CD4-positive, CD25-positive, alpha-beta regulatory T cell (primary cell): ENCODE measurements at places on chromosomes 12 and 14. TPM values are rescaled to one million over a fixed set of nuclear protein-coding genes. Genes with fewer than 3 reads are reported as not detected.
A peak's percentile ranks its signal among the peaks of the same experiment; 100 is the strongest.

The SYT1 gene
- total RNA-seq: not detected

The AICDA gene
- not detected for total RNA-seq

DNA sequence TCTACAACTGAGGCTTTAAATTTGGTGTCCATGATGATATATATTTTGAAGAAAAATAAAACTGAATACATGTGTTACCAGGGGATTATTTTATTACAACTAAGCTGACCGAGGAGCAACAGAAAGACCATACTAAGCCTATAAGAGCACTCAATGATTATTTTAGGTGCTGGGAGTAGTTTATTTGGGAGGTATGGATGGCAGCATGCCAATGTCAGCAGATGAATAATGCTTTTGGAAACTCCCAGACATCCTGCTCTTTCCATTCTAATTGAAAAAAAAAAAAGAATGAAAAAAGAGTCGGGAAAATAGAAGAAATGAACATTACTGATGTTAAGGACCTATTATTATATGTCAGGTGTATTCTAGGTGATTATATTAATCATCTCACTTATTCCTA is 441.2 kb downstream of the BTG1 start:
- no peak overlapping the region for H3K27ac ChIP-seq
- no peaks in the 10 kb centered on the region for H3K27me3 ChIP-seq
- DNase-seq: no peak
- no peaks in the 10 kb centered on the region for H3K36me3 ChIP-seq

DNA sequence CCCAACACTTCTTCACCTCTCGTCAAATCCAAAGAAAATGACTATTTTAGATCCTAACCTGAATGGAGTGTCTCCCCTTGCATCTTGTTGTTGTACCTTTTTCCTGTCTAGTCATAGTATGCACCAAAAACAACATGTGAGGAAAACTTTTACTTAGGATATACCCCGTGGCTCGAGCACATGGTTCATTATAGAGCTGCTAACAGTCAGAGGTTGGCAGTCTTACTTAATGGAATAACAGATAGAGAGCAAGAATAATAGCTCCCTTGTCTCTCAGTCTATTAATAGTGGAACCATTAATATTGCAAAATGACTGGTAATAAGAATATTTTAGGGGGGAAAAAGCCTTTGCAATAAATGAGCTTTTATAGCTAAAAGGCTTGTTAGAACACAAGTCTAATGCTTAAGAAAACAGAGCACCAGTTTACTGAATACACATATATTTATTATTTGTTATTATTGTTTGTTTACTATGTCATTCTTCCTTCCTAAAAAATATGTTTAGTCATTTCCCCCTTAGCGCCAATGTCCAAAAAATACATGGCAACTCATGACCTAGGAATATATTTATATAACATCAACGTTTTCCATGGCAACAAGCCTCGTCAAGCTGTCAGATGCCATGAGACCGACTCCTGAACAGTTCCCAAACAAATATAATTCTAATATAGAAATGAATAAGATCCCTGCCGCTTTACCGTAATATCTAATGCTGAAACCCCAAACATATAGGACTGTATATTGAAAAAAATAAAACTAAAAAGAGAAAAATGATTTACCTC is 592.4 kb downstream of the SOX5 start:
- no peaks in the 10 kb centered on the region for H3K27me3 ChIP-seq
- no peaks in the 10 kb centered on the region for H3K36me3 ChIP-seq
- H3K4me1 ChIP-seq: no peaks in the 10 kb centered on the region
- no peak overlapping the region for H3K4me3 ChIP-seq

The ZC2HC1C gene
- total RNA-seq: 0.99 TPM

DNA sequence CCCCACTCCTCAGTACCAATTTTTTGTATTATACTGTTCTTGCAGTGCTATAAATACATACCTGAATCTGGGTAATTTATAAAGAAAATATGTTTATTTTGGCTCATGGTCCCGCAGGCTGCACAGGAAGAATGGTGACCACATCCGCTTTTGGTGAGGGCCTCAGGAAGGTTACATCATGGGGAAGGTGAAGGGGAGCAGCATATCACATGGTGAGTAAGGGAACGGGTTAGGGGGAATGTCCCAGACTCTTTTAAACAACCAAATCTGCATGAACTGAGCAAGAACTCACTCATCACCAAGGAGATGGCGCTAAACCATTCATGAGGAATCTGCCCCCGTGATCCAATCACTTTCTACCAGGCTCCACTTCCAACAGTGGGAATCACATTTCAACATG is 40.0 kb downstream of the OSBPL8 start:
- H3K27ac ChIP-seq: no peak overlapping the region
- H3K4me3 ChIP-seq: peak overlapping the region; percentile 13
- H3K36me3 ChIP-seq: peaks cover 17% of the 10 kb centered on the region

- no peaks in the 10 kb centered on the region for H3K36me3 ChIP-seq
- no peak for DNase-seq
- no peak overlapping the region for H3K4me3 ChIP-seq
- no peaks in the 10 kb centered on the region for H3K4me1 ChIP-seq
- H3K27me3 ChIP-seq: no peaks in the 10 kb centered on the region
- no peak overlapping the region for H3K27ac ChIP-seq
Measured at GRCh38 chr12:130109062-130109945, 53.0 kb upstream of the FZD10 start.

GRCh38 chr14:81122326-81122725 is 98.4 kb downstream of the GTF2A1 start:
- H3K27me3 ChIP-seq: no peaks in the 10 kb centered on the region
- no peak overlapping the region for H3K27ac ChIP-seq
- no peaks in the 10 kb centered on the region for H3K36me3 ChIP-seq
- no peak overlapping the region for H3K4me3 ChIP-seq
- no peaks in the 10 kb centered on the region for H3K4me1 ChIP-seq

GRCh38 chr12:5620896-5621295 is 189.0 kb downstream of the NTF3 start:
- no peaks in the 10 kb centered on the region for H3K4me1 ChIP-seq
- H3K27ac ChIP-seq: no peak overlapping the region
- no peak for DNase-seq

DNA sequence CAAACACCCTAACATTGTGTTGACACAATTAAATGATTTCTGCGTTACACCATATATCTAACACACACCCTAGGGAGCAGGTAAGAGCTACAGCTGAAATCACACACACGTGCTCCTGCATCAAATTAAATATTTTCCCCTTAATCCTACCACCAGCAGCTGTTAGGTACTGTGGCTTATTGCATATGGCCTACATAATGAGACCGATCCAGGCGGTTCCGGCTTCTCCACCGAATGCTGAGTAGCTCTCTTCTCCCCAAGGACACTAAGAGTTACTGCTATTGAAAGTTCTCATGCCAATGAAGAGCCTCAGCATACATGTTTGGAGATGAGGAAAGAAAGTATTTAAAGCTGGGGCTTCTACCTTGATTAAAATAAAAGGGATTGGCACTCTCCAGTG is 472.2 kb upstream of the STXBP6 start:
- no peaks in the 10 kb centered on the region for H3K36me3 ChIP-seq
- H3K4me1 ChIP-seq: no peaks in the 10 kb centered on the region
- DNase-seq: no peak
- H3K27ac ChIP-seq: no peak overlapping the region
- no peak overlapping the region for H3K4me3 ChIP-seq

GRCh38 chr12:85681333-85681732 is 154.9 kb downstream of the RASSF9 start:
- H3K36me3 ChIP-seq: no peaks in the 10 kb centered on the region
- DNase-seq: no peak
- no peaks in the 10 kb centered on the region for H3K4me1 ChIP-seq
- H3K27ac ChIP-seq: no peak overlapping the region
- no peaks in the 10 kb centered on the region for H3K27me3 ChIP-seq

DNA sequence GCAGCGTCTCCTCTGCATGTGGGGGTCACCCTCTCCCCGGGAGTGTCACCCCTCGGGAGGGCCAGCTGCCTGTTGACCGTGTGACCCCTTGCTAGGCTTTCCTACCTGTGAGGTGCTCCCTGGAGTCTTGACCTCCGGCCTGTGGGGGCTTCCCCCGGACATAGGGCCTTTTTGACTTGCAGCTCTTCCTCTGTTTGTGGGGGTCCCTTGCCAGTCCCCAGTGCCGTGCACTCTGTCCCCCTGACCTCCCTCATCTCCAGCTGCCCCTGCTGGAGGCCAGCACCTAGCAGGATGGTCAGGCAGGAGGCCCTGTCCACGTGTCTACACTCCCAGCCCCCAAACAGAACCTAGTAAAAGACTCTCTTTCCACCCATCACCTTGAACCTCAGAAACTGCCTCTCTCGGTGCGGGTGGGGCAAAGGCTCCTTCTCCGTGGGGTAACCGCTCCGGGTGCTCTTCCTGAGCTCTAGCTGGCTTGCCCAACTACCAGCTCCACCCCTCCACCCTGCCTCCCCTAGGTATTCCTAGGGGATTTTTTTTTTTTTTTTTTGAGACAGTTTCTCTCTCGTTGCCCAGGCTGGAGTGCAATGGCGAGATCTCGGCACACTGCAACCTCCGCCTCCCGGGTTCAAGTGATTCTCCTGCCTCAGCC is 810 bp downstream of the AACS start:
- no peaks in the 10 kb centered on the region for H3K36me3 ChIP-seq
- DNase-seq: no peak

DNA sequence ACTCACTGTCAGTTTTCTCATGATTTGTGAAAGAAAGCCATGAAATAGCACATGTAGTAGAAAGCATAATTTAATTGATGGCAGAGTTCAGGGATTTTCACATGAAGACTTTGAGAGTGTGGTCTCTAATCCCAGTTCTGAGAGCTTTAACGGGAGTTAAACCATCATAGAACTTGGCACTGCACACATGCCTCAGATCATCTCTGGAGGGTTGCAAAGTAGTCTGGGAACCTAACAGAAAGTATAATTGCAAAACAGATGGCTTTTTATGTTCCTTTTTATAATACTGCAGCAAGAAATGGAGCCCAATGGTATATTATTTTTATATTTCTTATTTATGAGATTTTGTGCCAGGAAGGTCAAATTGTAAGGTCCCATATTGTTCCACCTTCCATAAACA is 77.9 kb downstream of the BHLHE41 start:
- H3K4me3 ChIP-seq: no peak overlapping the region
- peaks cover 4% of the 10 kb centered on the region for H3K27me3 ChIP-seq
- no peak overlapping the region for H3K27ac ChIP-seq
- no peak for DNase-seq
- H3K4me1 ChIP-seq: no peaks in the 10 kb centered on the region
